ENCODE measurements at places on chromosomes 5 and 9. TPM values are rescaled to one million over a fixed set of nuclear protein-coding genes. Genes with fewer than 3 reads are reported as not detected.

WWC1 gene
- 21.7 TPM for polyA plus RNA-seq

ZFP2 gene
- 0.86 TPM for polyA plus RNA-seq

ADAMTS6 gene
- 0.25 TPM for polyA plus RNA-seq

SNCAIP gene
- polyA plus RNA-seq = 0.80 TPM

LHX6 gene
- polyA plus RNA-seq = 1.0 TPM

SLC6A7 gene
- not detected for polyA plus RNA-seq

IL7R gene
- 2.5 TPM for polyA plus RNA-seq

DMRT3 gene
- polyA plus RNA-seq = 0.22 TPM

MARCOL gene
- not detected for polyA plus RNA-seq

FST gene
- polyA plus RNA-seq = 3.0 TPM

GABRG2 gene
- polyA plus RNA-seq = 0.01 TPM
